Right hindlimb (tissue), 1 donor: ENCODE measurements at places on chromosomes 16 and 17.

DNA sequence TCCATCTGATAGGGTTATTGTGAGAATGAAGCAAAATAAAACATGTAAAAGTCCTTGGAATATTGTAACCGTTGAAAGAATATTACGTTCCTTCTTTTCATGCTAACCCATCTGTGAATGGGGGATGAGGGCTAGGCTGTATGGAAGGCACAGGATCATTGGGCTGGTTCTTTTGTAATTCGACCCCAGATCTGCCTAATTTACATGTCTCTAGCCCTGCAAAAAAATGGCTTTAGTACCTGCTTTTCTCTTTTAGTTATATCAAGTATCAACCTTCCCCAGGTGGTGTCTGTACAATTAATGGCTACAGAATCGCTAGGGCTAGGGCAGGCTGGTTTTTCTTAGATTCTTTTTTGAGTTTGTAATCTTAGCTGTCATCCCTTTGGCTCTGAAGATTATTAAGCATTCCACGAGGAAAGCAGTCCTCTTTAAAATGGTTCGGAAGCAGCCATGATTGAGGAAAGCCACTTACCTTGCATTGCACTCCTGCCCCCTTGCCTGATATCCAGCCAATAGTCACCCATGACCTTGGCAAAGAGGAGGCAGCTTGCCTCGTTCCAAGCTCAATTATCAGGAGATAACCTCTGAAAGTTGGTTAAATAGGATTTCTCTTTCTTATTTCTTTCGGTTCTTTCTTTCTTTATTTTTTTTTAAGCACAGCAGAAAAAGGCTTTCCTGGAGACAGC, 153.9 kb upstream of the ZKSCAN2 start:
- DNase-seq, result no peak

- no peak for DNase-seq
Observed at GRCh38 chr17:50318501-50319285, 27.2 kb upstream of the XYLT2 start.

DNA sequence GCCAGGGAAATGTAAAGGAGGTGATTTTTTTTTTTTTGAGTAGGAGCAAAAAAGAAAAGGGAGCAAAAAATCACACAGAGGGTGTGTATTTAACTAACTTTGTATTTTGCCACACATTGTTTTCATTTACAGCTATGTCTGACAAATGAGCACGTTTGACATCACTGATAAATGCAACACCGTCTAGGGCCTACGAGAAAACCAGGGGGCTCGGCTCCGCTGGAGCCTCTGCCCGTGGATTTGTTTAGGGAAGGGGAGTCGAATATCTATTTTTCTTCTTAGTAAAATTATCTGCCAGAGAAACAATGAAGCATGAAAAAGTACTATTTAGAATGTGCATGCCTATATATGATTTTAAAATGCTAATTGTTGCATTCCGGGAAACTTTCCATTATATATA, 6.8 kb downstream of the MAF start:
- no peak for DNase-seq

- no peak for DNase-seq
Observed at GRCh38 chr17:80320496-80320895, 59.8 kb downstream of the RNF213 start.

DNA sequence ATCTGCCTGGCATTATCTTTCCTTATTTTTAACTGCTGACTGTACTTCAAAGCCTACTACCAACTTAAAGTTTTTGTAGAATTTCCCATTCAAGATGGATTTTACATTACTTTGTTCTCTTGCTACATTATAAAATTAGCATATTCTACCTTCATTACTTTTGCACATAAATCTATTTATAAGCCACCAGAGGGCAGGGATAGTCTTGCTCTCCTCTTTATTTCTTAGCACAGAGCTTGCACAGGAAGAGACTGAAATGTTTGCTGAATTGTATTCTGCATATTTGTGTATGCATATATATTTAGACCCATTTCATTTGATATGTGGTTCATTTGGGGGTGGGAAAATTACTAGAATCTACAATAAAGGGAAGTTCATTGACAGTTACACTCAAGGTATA, 108.0 kb downstream of the SKAP1 start:
- DNase-seq, result no peak

DNA sequence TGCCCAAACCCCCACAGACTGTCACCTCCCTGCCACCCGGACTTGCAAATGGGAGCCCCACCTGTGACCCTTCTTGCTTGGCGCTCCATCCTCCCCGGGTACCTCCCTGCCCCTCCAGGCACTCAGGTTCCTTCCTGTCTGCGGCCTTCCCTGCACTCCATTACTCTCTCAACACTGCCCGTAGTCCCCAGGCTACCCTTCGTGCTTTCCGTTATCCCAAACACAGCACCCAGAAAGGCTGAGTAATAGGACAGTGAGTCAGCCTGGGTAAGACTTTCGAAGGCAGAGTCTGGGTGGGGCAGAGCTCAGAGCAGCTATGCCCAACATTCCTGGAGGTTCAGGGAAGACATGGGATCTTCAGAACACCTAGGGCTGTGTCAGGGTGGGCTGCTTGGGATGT, 16.6 kb upstream of the C16orf74 start:
- DNase-seq, result no peak

- no peak for DNase-seq
Observed at GRCh38 chr17:32915245-32915644, 12.7 kb upstream of the TMEM98 start.

DNA sequence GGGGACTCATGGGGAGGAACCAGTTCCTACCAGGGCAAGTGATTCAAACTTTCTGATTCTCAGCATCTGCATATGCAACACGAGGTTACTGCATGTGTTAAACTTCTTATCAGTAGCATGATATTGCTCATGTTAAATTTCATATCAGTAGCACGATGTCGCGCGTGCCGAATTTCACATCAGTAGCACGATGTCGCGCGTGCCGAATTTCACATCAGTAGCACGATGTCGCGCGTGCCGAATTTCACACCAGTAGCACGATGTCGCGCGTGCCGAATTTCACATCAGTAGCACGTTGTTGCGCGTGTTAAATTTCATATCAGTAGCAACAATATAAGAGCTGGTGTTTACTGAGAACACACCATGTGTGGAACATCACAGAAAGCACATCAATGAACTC, 221.6 kb downstream of the GSG1L start:
- no peak for DNase-seq

GRCh38 chr17:17937201-17937853, 34.9 kb downstream of the TOM1L2 start:
- DNase-seq, result no peak

GRCh38 chr16:49623501-49624266, 232.2 kb downstream of the ZNF423 start:
- peak; percentile 1 for DNase-seq

DNA sequence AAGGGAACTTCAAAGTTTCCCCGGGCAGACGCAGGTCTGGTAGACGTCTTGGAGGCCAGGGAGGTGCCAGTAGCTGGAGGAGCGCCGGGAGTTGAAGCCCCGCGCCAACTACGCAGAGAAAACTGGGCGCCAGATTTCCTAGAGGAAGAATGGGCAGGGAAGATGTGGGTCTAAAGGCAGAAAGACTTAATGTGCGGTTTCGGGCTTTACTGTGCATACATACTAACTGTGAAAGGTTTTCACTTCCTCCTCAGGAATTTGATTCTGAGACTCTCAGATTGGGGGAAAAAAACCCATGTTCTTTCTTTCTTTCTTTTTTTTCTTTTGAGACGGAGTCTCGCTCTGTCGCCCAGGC, 331 bp upstream of the ZNF287 start:
- DNase-seq, result no peak

- no peak for DNase-seq
Observed at GRCh38 chr17:41437254-41437653, 3.5 kb downstream of the KRT38 start.

GRCh38 chr17:45785480-45786193, 1.5 kb downstream of the CRHR1 start:
- DNase-seq, result peak; percentile 28

DNA sequence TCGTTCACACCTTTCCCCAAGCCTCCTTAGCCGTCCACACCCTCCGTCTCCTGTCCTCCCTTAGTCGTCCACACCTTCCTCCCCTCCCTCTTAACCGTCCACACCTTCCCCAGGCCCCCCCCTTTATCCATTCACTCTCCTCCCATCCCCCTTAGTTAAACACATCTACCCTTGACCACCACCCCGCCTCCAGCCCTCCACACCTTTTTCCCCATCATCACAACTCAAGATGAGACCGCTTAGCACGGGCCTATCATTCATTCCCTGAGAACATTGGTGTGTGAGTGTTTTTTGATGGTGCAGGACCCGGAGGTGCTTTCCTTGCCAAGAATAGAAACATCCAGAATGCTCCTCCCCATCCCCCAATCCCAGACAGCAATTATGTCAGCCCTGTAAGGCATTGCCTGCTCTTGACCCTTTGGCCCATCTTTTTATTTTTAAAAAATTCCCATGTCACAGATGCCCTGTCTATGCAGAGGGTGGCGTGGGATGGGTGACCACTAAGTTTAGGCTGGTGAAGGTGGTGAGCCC, 1.4 kb downstream of the TENT4B start:
- DNase-seq, result no peak

DNA sequence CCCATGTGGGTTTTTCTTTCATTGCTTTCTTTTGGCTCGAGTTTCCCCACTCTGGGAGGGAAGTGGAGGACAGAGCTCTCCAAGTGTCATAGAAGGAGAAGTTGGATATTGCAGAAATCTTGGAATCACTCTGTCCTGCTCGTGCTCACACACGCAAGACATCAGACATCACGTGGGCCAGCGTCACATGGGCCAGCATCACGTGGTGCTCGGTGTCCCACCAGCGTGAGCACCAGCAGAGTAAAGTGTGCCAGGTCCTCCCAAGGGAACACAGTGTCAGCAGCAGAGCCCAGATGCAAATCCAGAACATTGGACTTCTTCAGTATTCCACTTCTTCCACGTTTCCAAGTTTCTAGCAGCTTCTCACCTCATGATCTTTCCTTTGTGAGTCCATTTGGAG, 327.0 kb downstream of the FOXL1 start:
- DNase-seq, result no peak

DNA sequence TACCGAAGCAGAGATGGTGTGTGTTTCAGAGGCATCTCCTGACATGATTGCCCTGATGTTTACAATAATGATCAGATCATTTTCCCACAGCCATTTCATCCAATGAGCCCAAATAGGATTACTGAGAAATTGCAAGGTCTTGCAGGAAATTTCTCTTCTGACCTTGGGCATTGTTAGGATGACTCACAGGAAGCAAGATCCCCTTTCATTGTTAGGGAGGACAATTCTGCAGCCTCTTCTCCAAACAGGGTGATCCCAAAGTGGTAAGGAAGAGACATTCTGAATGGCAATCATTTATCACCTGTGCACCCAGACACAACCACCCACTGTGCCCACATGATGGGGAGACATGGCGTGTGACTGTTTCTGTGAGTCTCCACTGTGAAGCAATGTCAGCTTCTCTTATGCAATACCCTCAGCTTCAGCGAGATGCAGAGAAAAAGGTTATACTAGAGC, 306.7 kb upstream of the XYLT1 start:
- no peak for DNase-seq

DNA sequence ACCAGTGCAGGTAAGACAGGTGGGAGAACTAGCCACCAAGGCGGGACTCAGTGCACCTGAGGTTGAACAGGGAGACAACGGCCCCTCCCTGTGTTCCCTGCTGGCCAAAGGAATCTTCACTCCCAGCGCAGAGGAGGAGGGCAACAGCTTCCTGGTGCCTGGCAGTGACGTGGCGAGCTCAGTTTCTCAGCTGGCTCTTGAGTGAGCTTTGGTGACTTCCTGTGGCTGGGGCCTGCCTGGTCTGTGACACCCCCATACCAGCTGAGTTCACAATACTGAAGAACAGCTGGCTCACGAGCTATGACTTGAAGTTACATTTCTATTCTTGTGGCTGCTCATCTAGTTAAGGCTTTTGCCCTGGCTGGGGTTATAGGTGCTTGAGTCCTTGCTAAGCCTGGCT, 26.1 kb downstream of the WNT9B start:
- DNase-seq, result no peak

- DNase-seq, result no peak
Observed at GRCh38 chr16:85515319-85515745, 97.8 kb upstream of the GSE1 start.

- no peak for DNase-seq
Observed at GRCh38 chr16:28867241-28867640, 3.6 kb downstream of the SH2B1 start.

- peak; percentile 50 for DNase-seq
Observed at GRCh38 chr17:27793168-27793905, 7.0 kb downstream of the NOS2 start.

GRCh38 chr17:61325382-61326073, 74.1 kb upstream of the TBX2 start:
- DNase-seq, result no peak

GRCh38 chr16:82660075-82660645, 33.4 kb downstream of the CDH13 start:
- peak; percentile 86 for DNase-seq

DNA sequence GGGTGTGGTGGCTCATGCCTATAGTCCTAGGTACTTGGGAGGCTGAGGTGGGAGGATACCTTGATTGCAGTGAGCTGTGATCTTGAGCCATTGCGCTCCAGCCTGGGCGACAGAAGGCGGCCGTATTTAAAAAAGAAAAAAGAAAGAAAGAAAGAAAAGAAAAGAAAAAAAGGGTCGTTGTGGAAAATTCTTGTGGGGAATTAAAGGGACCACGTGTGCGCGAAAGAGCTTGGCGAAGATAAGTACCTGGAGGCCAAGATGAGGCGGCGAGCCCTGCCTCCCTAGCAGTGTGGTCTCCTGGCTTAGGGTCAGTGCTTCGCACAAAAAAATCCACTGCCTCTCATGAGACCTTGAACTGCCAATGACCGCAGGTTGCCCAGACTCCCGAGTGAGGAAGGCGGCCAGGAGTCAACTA, 728 bp upstream of the NMT1 start:
- DNase-seq, result no peak

GRCh38 chr17:44797802-44798201, 32.3 kb downstream of the GJC1 start:
- DNase-seq, result no peak

DNA sequence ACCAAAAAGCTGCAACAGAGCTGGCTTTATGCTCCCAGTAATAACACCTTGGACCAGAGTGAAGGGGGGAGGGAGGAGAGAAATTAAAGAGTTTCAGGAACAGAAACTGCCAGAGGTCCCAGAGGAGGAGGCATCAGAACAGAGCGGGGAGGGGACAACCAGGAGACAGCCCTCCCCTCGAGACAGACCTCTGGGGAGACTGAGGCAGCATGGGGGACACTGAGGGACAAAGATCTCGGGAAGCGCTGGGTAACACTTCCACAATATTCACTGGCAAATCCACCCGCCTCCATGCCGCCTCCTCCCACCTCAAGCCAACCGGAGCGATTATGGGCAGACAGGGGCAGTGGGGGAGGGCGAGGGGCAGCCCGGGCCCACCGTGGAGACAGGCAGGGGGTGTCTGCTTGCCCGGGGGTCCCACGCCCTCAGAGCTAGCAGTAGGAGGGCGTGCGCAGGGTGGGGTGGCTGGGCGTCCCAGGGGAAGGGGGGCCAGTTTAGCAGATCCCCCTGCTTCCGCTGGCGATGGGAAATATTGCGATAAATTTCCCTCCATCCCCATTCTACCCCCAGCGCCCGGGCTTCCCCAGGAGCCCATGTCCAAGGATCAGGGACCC, 1.2 kb downstream of the PCGF2 start:
- no peak for DNase-seq

- DNase-seq, result no peak
Observed at GRCh38 chr16:7714775-7715174, 382.1 kb downstream of the RBFOX1 start.

- peak; percentile 48 for DNase-seq
Observed at GRCh38 chr16:19785512-19786130, 67.5 kb downstream of the IQCK start.

GRCh38 chr16:56279132-56279531, 87.8 kb downstream of the GNAO1 start:
- DNase-seq, result no peak
